NCI-H82 (cell line): ENCODE measurements at places on chromosomes 16 and 17.

- DNase-seq = no peak
Measured at GRCh38 chr16:48105456-48105855, 50.3 kb downstream of the ABCC12 start.

DNA sequence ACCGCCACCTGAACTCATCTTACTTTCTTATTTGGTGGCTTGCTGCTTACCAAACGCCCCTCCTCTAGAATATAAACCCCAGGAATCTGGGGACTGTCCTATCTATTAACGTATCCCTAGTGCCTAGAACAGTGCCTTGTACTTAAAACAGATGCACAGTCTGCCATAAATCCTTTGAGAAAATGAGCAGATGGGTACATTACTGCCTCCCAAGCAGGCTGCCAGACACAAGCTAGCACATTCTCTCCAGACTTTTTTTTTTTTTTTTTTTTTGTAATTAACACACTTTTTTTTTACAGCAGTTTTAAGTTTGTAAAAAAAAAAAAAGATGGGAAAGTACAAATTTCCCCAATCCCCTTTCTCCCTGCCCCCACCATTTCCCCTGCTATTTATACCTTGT is 57.3 kb upstream of the RPL38 start:
- DNase-seq = peak; percentile 61

- no peak for DNase-seq
Measured at GRCh38 chr16:63613701-63614100, 1508.2 kb downstream of the CDH11 start.

- DNase-seq = no peak
Measured at GRCh38 chr16:85767531-85767930, 16.6 kb upstream of the C16orf74 start.

DNA sequence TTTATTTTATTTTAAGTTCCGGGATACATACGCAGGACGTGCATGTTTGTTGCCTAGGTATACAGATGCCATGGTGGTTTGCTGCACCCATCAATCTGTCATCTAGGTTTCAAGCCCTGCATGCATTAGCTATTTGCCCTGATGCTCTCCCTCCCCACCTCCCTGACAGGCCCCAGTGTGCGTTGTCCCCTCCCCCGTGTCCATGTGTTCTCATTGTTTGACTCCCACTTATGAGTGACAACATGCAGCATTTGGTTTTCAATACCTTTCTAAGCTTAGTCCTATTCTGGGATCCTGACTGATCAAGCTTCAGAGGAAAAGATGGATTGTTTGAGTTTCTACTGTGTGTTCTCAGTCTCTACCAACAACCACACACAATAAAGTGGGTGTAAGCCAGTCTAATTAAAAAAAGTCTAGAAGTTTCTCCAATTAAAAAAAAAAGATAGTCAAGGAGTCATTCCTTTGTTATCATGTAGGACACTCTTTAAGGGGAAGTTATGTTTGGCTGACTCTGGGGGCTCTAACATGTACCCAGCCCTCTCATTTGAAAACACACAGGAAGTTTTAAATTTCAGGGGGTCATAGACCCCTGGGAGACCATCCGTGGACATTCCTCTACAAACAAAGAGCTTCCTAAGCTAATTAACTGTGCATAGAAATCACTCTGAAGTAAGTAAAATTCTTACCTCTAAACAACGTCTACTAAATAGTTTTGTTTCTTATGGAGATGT is 66.3 kb upstream of the ADAMTS18 start:
- peak; percentile 30 for DNase-seq

- peak; percentile 18 for DNase-seq
Measured at GRCh38 chr16:51638339-51639135, 487.5 kb upstream of the SALL1 start.

GRCh38 chr17:56175299-56175955 is 22.2 kb downstream of the ANKFN1 start:
- no peak for DNase-seq

GRCh38 chr17:82679586-82680465 is 18.7 kb downstream of the RAB40B start:
- no peak for DNase-seq

DNA sequence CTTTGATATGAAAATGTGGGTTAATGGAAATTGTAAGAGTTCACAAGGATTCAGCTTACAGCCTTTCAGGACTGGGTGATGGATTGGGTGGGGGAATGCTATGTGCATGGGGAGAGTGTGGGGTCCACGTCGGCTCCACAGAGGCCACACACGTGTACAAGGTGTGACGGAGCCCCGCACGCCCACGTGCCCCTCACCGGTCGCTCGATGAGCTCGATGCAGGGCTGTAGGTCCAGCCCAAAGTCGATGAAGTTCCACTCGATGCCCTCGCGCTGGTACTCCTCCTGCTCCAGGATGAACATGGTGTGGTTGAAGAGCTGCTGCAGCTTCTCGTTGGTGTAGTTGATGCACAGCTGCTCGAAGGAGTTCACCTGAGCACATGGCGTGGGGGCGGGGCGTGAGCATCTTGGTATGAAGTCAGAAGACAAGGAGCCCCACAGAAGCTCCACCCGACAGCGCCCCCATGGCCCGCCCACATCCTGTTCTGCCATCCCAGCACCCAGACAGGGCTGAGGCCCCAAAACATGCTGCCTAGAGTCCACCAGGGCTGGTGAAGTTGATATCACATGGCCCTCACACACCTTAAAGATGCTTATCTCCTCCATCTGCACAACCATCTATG is 99.1 kb downstream of the MYH11 start:
- DNase-seq = peak; percentile 9

GRCh38 chr17:31807846-31808245 is 51.2 kb downstream of the COPRS start:
- DNase-seq = no peak

GRCh38 chr17:49548506-49549310 is 27.0 kb upstream of the NXPH3 start:
- peak; percentile 87 for DNase-seq

DNA sequence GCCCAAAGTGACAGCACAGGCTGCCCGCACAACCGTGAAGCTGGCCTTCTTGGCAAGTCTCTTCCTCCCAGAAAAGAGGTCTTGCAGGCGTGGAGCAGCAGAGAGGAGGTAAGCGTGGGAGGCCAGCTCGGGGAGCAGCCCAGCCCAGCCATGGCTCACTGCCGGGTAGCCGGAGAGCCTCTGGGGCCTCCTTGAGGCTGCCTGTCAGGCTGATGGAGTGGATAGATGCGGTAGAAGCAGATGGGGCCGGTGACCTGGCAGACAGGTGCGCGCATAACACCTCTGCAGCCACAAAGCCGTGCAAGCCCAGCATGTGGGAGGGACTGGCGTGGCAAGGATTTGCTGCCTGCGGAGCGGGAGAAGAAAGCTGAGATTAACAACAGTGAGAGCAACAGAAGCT is 17.1 kb upstream of the DOK4 start:
- peak; percentile 58 for DNase-seq

- no peak for DNase-seq
Measured at GRCh38 chr17:72631568-72631948, 460.9 kb downstream of the SLC39A11 start.

DNA sequence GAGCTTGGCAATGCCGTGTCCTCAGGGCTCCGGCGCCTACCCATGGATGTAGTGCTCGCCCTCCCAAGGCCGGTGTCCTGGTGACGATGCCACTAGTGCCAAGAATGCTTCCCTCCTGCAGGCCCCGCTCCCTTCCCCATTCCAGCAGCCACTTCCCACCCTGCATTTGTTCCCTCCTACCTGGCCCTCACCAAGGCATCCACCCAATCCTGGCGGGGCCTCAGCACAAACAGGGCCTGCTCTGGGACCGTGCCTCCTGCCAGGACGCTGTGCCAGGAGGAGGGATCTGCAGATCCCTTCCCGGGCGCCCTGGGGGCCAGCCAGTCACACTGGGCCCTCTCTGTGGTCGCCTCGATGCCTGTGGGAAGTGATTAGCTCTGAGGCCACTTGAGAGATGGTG is 25.1 kb downstream of the ABR start:
- DNase-seq = no peak

DNA sequence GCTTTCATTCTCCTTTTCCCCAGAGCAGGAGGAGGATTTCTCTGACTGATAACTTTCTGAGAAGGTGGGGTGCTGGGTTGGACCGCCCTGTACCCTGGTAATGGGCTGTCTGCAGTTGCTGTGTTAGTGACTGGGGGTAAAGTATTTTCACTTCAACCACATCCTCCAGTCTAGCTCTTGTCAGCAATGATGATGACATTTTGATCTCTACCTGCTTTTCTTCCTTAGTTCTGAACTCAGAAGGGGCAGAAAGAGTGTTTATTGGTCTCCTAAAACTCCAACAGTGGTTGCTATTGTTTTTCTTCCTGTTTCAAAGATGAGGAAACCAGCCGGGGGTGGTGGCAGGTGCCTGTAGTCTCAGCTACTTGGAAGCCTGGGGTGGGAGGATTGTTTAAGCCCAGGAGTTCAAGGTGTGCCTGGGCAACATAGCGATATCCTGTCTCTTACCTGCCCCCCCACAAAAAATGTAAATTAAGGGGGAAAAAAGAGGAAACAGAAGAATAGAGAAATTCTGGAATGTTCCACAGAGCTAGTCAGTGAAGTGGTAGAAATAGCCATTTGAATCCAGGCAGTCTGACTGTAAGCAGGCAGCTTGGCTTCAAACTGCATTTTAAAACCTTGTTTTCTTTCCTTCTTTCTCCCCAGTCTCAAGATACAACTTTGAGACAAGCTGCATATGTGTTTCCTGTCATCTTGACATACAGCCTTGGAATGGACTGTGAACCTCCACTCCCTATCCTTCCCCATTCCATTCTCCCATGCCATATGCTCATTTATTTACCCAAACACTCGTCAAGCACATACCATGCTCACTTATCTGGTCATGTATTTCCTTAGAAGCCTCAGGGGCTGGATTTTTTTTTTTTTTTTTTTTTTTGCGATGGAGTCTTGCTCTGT is 3.3 kb upstream of the N4BP1 start:
- no peak for DNase-seq

DNA sequence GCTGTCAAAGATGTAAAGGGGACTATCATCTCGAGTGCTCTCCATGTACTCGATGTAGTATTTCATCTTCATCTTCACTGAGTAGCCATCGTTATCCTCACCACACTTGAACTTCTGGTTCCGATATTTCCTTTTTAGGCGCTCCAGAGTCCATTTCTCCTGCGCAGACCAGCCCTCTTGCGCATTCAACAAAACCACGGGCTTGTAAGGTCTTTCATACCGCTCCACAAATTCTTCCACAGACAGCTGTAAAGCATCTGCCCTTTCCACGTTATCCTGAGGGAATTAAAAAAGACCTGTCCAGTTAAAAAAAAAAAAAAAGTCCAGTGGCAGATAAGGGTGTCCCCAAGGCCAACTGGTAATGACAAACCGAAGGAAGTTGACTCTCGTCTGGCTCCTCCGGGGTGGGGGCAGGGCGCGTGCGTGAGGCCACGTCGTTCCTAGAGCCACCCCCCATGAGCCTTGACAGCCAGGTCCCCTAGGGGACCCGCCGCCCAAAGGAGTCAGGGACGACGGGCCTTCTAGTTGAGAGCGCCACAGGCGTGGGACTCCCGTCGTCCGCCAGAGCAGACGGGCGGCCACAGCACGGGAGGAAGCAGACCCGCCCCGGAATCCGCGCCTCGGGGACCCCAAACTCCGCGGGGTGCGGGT is 701 bp downstream of the JMJD6 start:
- DNase-seq = peak; percentile 79

- DNase-seq = no peak
Measured at GRCh38 chr17:49753959-49754391, 10.0 kb downstream of the FAM117A start.

DNA sequence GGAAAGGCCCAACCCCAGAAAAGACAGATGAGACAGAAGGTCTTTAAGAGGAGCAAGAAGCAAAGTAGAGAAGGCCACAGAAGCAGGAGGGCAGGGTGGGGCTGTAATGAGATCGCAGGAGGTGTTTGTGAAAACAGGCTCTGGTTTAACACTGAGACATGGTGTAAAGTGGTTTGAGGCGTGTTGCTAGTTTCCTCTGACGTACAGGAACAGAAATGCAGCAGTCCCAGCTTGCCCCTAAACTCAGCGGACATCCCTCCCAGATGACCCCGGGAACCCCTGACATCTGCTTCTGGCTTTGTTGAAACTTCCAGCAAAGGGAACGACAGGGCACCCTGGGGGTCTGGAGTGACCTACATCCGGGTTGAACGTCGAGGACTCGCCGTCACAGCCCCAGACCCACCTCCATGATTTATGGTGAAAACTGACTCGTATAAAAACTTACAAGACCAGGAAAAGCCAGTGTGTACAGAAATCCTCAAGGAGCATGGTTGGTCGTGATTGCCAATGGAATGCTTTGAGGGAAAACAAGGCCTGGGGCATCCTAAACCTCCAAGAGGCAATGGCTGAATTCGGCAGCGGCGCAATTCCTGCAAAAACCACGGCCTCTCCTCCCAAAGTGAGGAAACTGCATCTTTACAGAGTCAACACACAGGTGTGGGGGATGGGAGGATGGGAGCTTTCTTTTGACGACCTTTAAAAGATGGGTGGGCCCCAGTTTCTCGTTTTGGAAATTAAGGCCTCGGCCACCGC is 25.8 kb downstream of the LITAF start:
- no peak for DNase-seq

GRCh38 chr17:79276821-79277220 is 202.2 kb downstream of the ENGASE start:
- DNase-seq = peak; percentile 28

- DNase-seq = no peak
Measured at GRCh38 chr16:10776280-10776679, 32.6 kb downstream of the NUBP1 start.
